Stimulated activated CD4-positive, alpha-beta T cell treated with anti-CD3 and anti-CD28 coated beads, Interleukin-2, amount 100 ng/mL, for 4 hours (primary cell): ENCODE measurements at places on chromosomes 5 and 9.

GRCh38 chr9:130189840-130190239, 17.6 kb downstream of the NCS1 start:
- DNase-seq, result no peak

- no peak for DNase-seq
Measured at GRCh38 chr9:12716823-12717600, 23.8 kb downstream of the TYRP1 start.

- no peak for DNase-seq
Measured at GRCh38 chr5:84397385-84397784, 12.7 kb upstream of the EDIL3 start.

- DNase-seq, result no peak
Measured at GRCh38 chr5:148786456-148786855, 40.0 kb upstream of the ADRB2 start.

DNA sequence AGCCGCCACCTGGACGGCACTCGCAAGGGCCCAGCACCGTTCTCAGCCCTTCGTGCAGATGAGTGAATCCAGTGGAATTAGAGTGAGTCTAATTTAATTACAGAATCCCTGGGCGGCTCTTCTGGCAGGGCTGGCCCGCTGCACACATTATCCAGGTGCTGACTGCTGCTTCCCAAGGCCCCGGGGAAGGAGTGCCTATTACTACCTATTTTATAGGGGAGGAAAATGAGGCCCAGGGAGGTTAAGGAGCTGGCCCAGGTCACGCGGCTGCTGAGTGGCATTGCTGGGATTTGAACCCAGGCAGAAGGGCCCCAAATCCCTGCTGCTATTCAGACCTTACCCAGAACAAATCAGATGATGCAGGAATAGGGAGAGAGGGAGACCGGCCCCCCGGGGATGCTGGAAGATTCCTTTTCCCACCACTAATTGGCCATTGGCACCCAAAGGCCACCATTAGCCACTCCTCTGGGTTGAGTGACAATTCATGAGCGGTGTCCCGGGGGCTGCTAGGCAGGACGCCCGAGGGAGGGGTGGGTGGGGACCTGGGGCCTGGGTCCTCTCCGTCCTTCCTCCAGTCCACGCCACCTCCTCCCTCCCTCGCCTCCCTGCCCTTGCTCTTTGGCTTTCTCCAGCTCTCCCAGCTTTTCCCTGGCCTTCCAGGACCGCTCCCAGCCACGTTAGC, 10.3 kb upstream of the QRFP start:
- DNase-seq, result no peak
